ENCODE measurements at places on chromosomes 7 and 10.

GRCh38 chr7:111138193-111138569 lies 47.3 kb downstream of the LRRN3 start:
- DNase-seq = no peak

GRCh38 chr10:60206735-60207134 lies 182.9 kb downstream of the ANK3 start:
- DNase-seq = no peak

- DNase-seq = no peak
Observed at GRCh38 chr7:90190995-90191394, 20.5 kb upstream of the STEAP2 start.

- DNase-seq = no peak
Observed at GRCh38 chr7:24017519-24017918, 266.5 kb upstream of the NPY start.

DNA sequence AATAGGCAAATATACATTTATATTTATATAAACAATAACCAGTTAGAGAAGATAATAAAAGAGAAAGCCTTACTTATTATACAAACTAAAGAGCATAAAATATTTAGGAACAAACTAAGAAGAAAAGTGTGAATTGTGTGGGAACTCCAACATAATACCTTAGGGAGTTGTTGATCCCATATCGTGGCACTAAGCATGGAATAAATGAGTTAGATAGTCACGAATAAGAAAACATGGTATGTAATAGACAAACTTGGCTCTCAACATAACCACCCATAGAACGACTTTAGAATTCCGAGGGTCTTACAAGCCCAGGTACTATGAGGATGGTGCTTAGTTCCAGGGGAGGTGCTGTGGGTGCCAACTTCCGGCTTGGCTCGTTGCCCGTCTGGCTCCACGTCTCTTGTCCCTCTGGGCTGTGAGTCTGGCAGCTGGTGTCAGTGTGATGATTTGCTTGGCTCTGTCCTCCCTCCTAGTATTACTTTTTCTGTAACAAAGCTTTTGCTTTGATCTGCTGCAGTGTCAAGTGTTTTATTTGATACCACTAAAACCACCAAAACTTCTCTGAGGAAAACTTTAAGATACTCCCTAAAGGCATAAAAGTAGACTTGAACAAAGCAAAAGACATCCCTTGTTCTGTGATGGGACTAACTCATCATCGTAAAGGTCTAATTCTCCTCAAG lies 9.5 kb upstream of the RBM20 start:
- DNase-seq = no peak

DNA sequence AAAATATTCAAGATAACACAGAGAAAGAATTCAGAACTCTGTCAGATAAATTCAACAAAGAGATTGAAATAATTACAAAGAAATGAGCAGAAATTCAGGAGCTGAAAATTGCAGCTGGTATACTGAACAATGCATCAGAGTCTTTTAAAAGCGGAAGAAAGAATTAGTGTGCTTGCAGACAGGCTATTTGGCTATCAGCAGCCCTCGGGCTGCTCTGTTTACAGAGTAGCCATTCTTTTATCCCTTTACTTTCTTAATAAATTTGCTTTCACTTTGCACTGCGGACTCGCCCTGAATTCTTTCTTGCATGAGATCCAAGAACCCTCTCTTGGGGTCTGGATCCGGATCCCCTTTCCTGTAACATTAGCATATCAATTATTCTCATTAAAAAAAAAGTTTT lies 1040.0 kb downstream of the SORCS3 start:
- no peak for DNase-seq

DNA sequence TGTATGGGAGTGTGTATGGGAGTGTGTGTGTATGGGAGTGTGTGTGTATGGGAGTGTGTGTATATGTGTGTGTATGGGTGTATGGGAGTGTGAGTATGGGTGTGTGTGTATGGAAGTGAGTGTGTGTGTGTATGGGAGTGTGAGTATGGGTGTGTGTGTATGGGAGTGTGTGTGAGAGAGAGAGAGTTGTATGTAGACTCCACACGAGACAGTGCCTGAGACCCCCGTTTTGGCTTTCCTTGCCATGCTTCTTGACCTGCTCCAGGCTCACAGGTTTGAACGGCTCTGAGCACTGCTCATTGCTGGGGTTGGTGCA lies 49.7 kb downstream of the COL17A1 start:
- DNase-seq = no peak

DNA sequence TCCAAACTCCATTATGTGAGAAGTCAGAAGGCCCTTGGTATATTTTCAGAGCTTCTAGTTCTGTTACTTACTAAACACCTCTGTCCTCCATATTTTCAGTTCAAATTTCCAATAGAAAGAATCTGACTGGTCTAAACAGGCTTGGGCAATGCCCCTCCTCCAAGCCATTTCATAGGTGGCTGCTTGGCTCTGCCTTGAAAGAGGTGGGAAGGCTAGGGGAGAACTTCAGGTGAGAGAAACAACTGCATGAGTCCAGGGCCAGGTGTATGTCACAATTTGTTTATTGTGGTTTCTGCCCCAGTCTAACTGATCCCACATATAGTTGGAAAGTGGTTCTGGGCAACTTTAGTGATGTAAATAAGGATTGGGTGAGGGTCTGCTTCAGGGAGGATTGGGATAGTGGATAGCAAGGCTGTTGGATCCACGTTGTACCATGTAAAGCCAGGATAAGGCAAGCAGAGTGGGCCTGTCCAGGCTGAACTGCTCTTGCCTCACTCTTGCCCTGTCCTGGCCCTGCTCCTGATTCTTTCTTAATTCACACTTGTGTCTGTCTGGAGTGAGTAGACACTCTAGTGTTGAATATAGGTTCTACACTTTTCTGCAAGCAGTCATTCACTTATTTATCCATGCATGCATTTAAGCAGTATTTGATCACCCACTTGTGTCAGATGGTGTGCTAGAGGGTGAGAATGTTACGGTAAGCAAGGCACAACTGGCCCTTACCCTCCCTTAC lies 67.5 kb upstream of the COMTD1 start:
- DNase-seq = no peak

DNA sequence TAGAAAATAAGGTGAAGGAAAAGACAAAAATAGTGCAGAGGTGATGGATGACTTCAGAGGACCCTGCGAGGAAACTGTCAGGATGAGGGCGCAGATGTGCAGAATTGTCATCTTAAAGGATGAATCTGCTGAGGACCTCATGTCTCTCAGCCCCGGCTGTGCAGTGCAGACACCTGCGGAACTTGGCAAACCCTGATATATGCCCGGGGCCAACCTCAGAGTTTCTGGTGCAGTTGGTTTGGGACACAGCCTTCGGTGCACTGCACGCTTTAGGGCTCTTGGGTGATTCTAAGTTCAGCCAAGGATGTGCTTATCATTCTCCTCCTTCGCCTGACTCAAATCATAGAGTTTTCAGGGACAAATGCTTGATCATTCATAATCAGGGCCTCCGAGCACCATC lies 310.1 kb downstream of the TCERG1L start:
- no peak for DNase-seq

GRCh38 chr7:2219136-2219535 lies 13.6 kb downstream of the MAD1L1 start:
- no peak for DNase-seq

- DNase-seq = no peak
Observed at GRCh38 chr7:27240015-27240731, 2.4 kb upstream of the EVX1 start.

DNA sequence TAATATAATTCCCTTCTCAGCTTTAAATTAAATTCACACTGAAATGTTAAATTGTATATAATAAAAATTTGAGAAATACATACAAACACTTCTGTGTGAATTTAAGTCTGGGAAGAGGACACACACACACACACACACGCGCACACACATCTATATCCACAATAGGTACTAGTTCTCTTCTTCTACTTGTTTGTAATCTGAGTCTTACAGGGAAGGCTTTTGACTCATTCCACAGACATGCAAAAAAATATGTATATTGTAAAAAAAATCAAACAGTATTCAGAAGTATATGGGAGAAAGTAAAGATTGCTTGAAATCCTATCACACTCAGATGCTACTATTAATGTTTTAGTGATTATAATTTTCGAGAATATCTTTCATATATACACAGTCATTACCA lies 276.2 kb downstream of the MDFIC start:
- DNase-seq = no peak

GRCh38 chr10:118569241-118569881 lies 26.1 kb downstream of the PRLHR start:
- no peak for DNase-seq

GRCh38 chr7:142782922-142783900 lies 12.4 kb downstream of the PRSS2 start:
- DNase-seq = peak; percentile 60

- DNase-seq = peak; percentile 11
Observed at GRCh38 chr7:5143106-5143505, 46.9 kb upstream of the WIPI2 start.

- DNase-seq = no peak
Observed at GRCh38 chr7:143395187-143396149, 13.2 kb downstream of the EPHA1 start.

DNA sequence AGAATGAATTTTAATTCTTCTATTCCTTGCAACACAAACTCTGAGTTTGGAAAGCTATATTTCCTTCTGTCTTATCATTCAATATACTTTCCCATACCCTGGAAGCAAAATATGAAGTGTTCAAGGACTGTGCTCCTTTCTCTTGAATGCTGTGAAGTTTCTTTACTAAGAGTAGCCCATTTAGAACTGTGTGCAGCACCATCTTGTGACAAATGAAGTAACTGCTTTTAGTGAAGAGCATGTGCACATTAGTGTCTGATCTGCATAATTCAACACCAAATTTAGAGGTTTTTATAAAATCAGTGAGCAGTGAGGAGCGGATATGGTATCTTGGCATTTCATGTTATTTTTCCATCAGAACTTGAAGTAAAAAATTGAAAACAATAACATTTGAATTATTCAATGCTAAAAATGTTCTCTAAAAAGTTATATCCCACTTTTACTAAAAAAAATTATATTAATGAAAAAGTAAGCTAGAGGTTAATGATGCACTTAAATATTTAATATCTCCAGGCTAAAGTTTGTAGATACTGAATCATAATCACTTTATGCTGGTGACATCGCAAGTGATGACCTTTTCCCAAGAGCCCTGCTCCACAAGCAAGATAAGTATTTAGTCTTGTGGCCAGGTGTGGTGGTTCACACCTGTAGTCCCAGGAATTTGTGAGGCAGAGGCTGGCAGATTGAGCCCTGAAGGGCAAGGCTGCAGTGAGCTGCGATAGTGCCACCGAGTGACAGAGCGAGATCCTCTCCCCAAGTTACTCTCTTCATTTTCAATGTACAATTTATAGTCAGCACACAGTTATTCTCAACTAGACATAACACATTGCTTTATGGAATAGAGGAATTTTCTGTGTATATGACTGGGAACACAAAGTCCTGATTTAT lies 108.8 kb upstream of the PCLO start:
- no peak for DNase-seq

- no peak for DNase-seq
Observed at GRCh38 chr7:17554341-17555015, 256.0 kb downstream of the AHR start.

GRCh38 chr7:93382362-93382761 lies 150.2 kb downstream of the VPS50 start:
- no peak for DNase-seq

DNA sequence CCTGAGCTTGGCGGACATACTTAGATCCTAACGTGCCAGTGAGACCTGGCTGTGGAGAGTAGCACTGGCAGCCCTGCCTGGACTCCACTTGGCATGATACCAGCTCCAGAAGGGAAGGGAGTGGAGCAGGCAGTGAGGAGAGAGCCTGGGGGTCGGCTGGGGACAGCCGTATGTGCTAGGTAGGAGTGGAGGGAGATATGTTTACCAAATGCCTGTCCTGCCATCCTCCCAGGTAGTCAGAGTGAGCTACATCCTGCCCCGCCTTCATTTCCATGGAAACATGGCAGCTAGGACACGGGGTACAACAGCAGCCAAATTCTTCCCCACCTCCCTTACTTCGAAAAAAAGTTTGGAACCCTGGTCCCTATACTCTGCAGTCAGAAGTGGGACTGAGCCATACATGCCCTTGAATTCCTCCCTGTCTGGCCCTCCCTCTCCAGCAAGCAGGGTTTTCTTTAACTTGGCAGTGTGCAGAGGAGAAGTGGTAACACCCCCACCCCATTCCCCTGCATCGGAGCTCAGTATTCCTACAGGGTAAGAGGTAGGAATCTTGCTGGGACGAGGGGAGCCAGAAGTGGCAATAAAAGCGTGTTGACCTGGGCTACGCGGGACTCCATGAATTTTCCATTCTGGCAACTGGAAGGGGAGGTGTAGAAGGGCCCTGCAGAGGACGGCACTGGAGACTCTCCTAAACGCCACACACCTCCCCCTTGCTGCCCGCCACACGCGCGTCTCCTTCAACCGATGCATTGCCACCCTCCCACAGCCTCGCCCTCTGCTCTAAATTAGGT lies 20.0 kb upstream of the SMO start:
- no peak for DNase-seq

- no peak for DNase-seq
Observed at GRCh38 chr10:94287336-94287735, 75.4 kb downstream of the NOC3L start.

GRCh38 chr10:70234668-70235447 lies 1.6 kb upstream of the PPA1 start:
- no peak for DNase-seq

GRCh38 chr10:120521880-120522279 lies 64.9 kb downstream of the PLPP4 start:
- no peak for DNase-seq

DNA sequence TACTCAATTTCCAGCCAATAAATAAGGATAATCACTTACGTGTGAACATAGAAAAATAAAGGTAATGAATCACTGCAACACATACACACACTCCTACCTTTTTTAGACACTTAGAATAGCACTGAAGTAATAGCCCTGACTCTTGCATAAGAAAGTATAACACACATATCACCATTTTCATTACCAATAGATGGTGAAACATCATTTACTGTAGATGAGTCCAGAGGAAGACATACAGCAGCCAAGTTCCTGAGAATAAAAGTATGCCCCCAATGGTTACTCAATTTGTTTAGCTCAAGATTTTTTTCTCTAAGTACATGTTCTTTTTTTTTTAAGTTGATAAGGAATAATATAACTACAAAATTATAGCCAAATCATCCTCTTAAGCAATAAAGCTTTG lies 316.3 kb downstream of the PARD3 start:
- DNase-seq = no peak

- DNase-seq = no peak
Observed at GRCh38 chr10:98582363-98582762, 135.6 kb upstream of the HPS1 start.

- peak; percentile 54 for DNase-seq
Observed at GRCh38 chr10:97914837-97915211, 65.2 kb downstream of the GOLGA7B start.

- DNase-seq = no peak
Observed at GRCh38 chr7:28180031-28180363, 598 bp downstream of the JAZF1 start.

- DNase-seq = no peak
Observed at GRCh38 chr10:77187376-77187999, 450.1 kb downstream of the KCNMA1 start.

Measured in activated T-helper 1 cell treated with anti-CD3 and anti-CD28 coated beads, Interleukin-2, amount 50 U/mL, for 16 hours (primary cell).